ENCODE measurements at places on chromosomes 7 and 10.
A peak's percentile ranks its signal among the peaks of the same experiment; 100 is the strongest.

DNA sequence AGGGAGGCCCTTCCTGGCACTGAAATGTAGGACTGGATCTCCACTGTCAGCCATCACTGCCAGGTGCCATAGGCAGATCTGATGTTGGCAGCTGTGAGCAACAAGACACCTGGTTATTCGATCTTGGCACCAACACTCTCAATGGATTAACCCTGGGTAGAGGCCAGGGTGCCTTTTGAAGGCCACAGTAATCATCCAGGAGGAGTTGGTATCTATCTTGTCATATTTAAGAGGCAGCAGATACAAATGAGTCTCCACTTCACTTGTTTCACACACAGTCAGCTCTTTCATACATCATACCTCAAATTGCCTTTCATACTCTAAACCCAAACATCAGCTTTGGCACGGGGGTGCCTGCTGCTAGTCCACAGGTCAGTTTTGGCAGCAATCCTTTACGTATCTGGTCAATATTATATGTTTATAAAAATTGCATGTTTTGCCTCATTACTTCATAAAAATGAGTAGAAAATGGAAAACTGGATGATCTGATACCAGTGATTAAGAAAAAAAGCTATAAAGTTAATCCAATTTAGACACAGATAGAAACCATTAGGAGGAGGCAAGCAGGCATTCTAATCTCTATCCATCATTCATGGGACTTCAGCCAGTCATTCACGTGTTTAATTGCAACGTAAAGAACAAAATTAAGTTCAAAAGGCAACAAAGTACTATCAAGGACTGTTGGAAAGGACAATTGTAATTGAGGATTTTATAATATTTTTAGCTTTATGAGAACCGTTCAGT lies 12.7 kb upstream of the CACUL1 start:
- DNase-seq: no peak

DNA sequence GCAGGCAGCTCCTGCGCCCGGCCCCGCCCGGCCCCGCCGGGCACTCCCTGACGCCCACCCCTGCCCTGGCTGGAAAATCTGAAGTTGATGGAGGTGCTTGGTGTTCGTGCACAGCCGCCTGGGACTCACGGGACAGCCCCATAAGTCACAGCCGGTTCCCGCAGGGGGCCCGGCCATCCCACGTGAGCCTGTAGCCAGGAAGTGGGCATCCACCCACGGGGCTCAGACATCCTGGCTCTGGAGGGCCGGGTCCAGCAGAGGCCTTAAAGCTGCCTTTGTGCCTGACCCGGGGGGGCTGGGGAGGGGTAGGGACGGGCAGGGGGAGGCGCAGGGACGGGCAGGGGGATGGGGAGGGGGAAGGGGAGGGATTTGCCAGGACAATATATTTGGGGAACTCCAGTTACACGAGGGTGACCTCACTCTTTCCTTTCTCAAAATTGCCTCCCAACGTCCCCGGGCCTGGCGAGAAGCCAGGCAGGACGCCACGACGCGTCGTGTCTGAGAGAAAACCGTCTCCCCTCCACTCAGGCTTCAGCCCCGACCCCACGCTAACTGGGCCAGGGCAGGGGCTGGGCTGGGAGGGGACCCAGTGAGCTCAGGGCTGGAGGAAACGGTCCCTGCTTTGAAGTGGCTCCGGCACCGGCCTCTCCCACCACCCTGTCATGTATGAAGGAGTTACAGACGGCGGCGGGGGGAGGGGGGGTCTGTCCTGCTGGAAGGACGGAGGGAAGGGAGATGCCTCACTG lies 82.1 kb upstream of the PDGFA start:
- DNase-seq: no peak

DNA sequence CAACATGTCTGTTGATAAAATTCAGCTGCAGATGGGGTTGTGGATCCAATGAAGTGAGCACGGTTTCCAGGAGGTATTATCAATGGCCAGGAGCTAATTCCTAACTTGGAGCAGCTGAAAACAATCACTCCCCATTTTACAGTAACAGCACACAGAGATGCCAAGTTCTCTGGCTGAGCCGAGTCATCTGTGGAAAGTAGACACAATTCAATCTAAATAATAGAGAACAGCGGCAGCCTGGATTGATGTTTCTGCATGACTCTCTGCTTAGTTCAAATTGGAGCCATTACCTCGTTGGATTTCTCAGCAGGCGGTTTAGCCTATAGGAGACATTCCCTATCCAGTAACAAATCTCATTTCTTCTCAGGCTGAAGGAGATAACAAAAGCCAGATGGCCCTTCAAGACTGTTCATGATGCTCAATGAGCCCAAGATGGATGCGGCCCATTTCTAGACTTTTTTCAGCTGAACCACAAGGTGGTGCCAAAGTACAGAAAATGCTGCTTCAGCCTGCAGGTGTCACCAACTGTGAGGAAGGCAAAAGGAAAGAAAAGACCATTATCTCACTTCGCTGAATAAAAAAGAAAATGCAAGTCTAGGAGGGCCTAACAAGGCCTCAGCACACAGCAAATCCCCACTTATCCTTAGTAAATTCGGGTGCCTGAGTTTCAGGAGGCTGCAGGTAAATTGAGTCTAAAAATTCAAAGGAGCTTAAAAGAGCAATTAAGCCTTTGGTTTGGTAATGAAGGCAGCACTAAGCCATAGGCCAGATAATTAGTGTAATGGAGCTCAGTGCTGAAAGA lies 83.7 kb downstream of the SLC16A9 start:
- peak; percentile 11 for DNase-seq

GRCh38 chr7:27367179-27367932 lies 124.8 kb downstream of the EVX1 start:
- DNase-seq: no peak

- no peak for DNase-seq
These were observed 5.3 kb upstream of the FHIP2A start for GRCh38 chr10:114816308-114816707.

DNA sequence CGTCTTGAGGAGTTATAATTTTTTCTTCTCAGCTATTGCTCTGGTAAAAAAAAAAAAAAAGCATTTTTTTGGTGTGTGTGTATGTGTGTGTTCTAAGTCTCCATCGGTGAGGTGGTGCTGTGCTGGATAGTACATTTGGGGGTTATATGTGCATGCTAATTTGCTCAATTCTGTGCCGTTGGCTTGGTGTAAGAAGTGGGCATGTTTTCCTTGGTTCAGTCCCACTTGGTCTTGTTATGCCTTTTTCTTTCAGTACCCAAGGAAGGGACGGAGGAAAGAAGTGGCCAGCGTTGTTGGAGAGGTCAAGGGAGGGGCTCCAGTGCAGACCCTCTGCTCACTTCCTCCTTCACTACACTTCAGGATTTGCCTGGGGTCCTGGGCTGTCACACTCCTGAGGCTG lies 20.4 kb downstream of the LRMDA start:
- no peak for DNase-seq

- no peak for DNase-seq
These were observed 331.1 kb downstream of the ANKRD30A start for GRCh38 chr10:37456456-37456855.

DNA sequence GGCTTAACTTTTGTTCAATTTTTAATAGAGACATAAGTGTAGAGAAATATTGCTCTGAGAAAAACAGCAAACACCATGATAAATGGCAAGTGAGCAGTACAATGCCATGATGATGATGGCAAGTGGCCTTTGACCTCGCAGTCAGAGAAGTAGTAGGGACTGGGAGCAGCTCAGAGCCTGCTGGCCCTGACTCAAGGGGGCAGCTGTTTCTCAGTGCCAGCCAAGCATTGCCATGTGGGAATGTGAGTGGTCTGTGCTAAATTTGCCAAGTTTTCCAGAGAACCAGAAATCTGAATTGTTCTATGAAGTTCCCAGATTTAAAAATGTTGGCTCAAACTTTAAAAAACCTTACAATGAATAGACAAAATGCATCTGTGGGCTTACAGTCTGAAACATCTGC lies 187.9 kb downstream of the BICC1 start:
- no peak for DNase-seq

DNA sequence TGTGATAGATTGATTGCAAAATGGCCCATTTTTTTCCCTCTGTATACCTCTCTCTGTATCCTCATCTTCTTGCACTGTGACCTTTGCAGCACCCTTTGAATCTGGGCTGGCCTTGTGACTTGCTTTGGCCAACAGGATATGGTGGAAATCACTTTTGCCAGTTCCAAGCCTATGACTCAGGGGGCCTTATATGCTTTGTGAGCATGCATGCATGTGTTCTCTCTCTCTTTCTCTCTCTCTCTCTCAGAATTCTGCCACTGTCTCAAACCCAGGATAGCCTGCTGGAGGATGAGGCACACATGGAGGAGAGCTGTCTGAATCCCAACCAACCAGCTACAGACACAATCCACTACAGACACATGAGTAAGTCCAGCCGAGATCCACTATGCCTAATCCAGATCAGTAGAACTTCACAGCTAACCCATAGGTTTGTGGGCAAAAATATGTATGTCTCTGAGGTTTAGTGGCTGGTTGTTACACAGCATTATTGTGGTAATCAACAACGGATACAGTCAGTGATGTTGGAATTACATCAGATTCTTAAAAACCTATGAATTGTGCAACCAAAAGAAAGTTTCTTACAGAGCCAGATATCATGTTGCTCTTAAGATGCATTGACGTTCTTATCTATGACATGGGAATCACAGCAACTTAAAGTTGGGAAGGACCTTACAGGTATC lies 41.8 kb upstream of the ABCB4 start:
- DNase-seq: no peak

DNA sequence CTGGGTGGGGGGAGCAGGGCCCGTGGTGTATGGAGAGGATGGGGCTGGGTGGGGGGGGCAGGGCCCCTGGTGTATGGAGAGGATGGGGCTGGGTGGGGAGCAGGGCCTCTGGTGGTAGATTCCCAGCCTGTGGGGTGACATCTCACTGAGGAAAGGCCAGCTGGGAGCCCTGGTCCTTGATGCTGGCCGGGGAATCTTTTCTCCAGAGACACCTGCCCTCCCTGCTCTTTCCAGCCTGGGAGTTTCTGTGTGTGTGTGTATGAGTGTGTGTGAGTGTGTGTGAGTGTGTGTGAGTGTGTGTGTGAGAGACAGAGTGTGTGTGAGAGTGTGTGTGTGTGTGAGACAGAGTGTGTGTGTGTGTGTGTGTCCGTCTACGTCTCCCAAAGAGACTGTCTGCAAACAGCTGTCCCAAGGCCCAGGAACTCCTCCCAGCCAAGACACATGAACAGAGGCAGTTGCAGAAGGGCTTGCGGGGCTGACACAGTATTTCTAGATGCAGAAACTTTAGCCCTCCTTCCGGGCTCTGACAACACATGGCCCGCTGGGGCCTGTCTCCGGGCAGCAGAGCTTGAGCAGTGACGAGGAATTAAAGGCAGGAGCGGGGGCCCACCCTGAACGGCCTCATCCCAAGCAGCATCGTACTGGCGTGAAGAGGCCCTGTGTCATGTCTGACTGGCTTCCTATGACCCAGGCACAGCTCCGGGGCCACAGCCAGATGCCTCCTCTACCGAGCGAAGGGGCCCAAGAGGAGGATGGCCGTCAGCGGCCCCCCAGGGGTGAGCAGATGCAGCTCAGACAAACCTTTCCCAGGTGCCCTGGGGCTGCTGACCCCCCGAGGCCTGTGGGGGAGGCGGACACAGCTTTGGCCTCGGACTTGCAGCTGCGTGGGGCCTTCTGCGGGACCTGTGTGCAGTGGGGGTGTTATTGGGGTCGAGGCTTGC lies 24.3 kb downstream of the FAM20C start:
- no peak for DNase-seq

- DNase-seq: no peak
These were observed 9.2 kb downstream of the ZNF488 start for GRCh38 chr10:47374611-47375536.

GRCh38 chr7:84647797-84648757 lies 453.5 kb upstream of the SEMA3A start:
- no peak for DNase-seq

- DNase-seq: no peak
These were observed 210.7 kb upstream of the PPP2R2D start for GRCh38 chr10:131689954-131690757.

DNA sequence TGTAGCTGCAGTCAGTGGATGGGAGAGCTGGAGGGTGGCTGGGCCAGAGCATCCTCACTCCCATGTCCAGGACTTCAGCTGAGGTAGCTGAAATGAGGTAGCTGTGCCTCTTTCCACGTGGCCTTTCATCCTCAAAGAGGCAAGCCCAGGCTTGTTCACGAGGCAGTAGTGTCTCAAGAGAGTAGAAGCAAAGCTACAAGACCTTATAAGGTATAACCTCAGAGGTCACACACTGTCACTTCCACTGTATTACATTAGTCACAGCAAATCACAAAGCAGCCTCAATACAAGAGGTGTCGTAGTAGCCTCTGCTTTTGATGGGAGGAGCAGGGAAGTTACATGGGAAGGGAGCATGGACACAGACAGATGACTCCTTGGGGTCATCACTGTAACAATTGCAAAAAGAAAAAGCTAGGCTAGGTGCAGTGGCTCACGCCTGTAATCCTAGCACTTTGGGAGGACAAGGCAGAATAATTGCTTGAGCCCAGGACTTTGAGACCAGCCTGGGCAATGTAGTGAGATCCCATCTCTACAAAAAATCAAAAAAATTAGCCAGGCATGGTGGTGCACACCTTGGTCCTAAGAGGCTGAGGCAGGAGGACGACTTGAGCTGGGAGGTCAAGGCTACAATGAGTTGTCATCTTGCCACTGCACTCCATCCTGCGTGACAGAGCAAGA lies 97.5 kb downstream of the SKIDA1 start:
- no peak for DNase-seq

DNA sequence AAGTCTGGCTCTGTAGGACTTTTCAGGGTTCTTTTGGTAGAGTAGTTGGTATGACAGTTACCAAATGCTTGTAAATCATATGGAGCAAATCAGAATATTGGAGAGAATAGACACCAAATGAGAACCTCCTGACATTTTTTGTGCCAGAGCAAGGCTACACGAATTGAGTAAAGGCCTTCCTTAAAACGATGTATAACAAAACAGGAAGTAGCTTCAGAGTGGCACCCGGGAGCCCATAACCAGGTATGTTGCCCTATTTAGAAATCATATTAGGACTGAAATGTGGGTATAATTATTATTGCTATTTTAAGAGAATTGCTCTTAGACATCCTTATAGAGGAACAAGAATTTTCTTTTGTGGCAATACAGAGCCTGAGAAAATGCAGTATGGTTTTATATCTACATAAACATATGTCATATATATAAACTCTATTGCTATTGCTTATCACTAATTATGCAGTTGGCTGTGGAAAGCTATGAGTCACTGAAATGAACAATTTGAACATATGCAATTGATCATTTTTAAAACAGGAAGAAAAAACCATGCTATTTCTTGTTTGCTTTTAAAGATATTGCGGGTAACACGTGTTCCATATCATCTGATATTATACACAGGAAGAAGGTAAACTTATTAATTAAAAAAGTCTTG lies 197.4 kb upstream of the MTPN start:
- no peak for DNase-seq

GRCh38 chr7:157576415-157576814 lies 239.6 kb downstream of the DNAJB6 start:
- DNase-seq: no peak

- DNase-seq: no peak
These were observed 228.7 kb downstream of the CNTNAP2 start for GRCh38 chr7:146345251-146345650.

- DNase-seq: no peak
These were observed 14.0 kb downstream of the SLC29A4 start for GRCh38 chr7:5296611-5297226.

GRCh38 chr7:105229641-105230040 lies 159.1 kb downstream of the SRPK2 start:
- DNase-seq: no peak
